ENCODE measurements at places on chromosomes 1 and 21. TPM values are rescaled to one million over a fixed set of nuclear protein-coding genes. Genes with fewer than 3 reads are reported as not detected.

- no peak for DNase-seq
These were observed 278.9 kb downstream of the RWDD3 start for GRCh38 chr1:95512925-95513324.

The AMY2B gene
- total RNA-seq: 0.51 TPM

DNA sequence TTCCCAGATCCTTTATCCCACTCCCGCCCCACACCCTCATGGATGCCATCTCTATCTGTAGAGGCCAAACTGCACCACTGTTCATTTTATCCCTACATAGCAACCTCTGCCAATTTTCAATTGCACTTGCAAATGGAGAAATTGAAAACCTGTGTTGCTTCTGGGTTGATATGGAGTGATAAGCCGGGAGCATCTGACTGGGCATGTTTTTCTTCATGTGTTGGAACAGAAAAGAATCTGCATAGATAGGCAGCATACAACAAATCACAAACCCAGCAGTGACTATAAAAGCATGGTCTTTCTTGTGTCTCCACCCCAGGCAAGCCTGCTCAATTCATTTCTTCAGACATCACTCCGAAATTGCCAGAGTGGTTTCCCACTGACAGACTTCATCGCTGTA, 608.8 kb upstream of the CAMK1G start:
- DNase-seq: no peak

DNA sequence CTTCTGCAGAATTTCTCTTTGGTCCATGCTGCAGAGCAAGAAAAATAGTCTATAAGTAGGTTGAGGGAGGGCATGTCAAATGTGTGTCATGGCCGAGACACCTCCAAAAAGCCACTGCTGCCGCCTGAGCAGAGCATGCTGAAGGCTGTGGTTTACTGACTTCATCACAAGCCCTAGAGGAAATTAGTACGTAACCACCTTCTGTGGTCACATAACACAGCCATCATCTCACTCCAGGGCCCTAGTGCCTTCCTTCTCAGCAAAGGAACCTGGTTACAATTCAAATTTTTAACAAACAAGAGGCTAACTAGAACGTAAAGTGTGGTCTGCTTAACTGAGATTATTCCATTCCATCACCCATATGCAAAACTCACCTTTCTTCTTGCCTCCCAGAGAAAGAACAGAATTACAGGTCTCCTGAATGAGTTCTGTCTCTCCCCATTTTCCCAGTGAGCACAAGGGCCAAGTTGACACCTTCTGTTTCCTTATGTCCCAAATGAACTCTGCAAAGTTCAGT, at the start of gene PTPN22:
PTPN22 (minus strand) TSS at position 116 of the 517 bp plus-strand sequence.
- peak; percentile 10 for DNase-seq
